ENCODE measurements at places on chromosomes 3 and 15.

GRCh38 chr15:31487811-31488436 lies 161.3 kb downstream of the KLF13 start:
- no peak for DNase-seq

- no peak for DNase-seq
These were observed 29.8 kb downstream of the CCR3 start for GRCh38 chr3:46272028-46272451.

- no peak for DNase-seq
These were observed 7.3 kb upstream of the TNFSF10 start for GRCh38 chr3:172530566-172530965.

DNA sequence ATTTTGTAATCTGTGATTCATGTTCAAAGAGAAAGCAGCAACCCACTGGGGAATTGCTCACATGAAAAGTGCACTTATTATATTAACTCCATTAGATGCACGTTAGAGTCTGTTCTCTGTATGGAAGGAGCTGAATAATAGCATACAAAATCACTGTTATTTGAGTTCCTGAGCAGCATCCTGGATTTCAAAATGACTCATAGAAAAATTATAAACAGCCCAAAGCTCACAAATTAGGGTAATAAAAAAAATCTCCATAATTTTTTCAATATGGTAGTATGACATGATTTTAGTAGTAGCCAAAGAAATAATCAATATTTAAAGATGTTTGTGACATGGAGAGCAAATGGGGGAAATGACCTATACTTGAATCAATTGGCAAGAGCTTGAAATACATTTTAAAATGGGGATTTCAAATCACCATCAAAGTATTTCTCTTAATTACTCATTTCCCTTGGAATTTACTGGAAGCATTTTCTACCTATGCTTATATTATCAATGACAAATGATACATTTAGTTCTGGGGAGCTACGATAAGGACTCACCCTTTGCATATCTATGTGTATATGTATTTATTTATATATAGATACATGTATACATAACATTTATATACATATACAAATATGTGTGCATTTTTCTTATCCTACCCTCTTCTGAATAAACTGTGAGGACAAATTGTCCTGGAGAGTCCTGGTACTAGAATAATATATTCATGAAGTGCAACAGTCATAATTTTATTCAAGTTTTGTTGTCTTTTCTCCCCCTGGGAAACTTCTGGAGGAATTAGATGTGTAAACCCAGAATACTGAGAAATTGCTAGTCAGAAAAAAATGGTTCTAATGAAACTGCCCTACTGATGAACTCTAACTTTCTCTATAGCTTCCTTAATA lies 116.3 kb downstream of the RPL22L1 start:
- DNase-seq, result no peak

DNA sequence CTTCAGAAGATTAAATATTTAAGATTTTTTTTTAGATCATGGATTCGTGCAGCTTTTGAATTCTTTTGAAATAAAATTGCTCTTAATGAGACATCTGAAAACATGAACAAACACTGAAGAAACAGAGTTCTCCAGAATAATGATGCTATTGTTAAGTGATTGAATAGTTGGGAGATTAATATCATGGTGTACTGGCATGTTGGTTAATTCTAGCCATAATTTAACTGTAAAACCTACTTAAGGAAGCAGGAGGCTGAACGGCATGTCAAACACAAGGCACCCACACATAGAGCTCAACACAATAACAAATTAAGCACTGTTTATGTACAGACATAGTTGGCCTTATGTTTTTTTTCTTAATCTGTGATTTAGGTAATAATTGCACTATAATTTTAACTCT lies 185.6 kb downstream of the RBMS3 start:
- no peak for DNase-seq

DNA sequence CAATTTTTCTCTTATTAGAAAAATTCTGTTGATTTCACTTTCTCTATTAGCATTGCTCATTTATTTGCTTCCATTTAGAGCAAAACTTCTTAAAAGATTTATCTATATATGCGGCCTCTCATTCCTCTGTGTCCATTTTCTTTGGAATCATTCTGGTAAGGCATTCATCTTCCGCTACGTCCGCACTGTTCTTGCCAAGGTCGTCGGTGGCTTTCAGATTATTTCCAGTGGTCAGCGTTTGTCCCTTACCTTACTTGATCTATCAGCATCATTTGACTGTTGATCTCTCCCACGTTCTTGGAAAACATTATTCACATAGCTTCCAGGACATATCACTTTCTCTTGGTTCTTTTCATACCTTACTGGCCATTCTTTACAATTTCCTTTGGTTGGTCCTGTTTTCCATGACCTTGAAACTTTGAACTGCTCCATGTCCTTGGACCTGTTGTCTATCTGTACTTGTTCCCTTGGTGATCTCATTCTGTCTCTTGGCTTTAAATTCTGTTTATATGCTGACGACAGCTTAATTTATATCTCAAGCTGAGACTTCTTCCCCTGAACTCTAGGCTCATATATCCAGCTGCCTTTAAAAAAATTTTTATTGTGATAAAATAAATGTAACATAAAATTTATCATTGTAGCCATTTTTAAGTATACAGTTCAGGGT lies 54.5 kb downstream of the SLMAP start:
- DNase-seq, result no peak

DNA sequence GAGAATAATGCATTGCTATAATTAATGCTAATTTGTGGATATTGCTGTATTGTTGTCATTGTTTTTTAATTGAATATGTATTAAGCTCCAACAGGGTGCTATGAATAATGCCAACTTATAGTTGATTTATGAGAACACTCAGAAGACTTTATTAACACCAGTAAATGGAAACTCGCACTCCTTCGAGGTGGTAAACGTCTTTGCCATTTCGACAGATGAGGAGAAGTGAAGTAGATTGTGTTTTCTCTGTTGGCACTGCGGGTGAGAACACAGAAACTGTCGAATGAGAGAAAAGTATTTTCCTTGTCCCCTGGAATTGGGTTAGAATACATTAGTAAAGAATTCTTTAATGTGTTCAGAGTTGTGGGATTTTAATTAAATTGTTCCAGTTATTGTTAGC lies 354.5 kb downstream of the LPP start:
- no peak for DNase-seq

GRCh38 chr3:88123526-88123925 lies 26.2 kb upstream of the C3orf38 start:
- no peak for DNase-seq

DNA sequence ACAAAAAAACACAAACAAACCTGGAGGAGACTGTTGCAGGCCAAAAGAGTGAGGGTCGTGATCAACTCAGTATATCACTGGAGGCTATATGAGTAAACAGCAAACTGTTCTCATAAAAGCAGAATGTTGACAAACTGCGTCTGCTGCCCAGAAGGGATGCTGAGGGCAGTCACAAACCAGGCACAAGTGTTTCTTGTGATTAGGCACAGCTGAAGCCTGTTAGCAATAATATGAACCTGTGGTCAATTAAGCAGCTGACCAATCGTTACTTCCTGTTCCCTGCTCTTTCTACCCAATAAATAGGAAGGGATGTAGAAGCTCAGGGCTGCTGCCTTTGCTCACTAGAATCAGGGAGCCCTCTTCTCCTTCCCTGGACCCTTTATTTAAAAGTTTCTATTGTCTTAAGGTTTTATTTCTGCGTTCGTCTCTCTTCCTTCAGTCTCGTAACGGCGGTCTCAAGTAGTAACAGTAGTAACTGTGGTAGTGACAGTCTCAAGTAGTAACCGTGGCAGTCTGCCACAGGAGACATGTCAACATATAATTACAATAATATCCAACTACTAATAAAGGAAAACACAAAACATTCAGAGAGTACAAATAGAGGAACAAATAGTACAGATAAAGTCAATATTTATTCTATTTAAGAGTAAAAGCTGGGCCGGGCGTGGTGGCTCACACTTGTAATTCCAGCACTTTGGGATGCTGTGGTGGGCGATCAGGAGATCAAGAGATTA lies 698.4 kb upstream of the CCDC54 start:
- no peak for DNase-seq

DNA sequence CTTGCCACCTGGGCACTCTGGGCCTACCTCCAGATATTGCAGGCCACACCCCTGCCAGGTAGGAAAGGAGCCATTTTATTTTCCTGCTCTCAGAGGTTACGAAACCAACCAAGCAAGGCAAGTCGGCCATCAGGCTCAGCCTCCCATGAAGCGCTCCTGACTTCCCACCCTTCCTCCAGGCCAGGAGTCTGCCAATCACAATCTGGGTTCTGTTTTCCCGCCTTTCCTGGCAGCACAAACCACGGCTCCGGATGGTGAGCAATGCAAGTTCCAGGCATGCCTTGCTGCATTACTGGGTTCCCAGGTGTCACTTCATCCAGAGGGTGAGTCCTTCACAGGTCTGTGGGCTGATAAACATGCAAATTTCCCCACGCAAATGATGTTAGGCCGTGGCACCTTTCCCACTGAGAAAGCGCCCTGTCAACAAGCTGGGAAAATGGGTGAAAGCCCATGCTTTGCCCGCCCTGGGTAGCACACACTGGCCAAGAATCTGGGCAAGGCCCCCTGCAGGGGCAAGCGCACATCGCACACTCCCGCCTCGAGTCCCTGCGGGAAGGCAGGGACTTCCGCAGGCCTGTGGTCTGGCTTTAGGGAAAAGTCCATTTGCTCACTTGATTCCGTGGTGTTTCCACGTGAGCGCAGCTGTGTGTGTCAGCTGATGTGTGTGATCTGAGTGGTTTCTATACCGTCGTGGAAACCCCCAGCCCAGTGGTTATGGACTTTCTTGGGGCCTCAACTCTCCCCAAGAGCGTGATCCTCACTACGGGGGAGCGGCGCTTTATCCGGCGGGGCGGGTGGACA lies 61.6 kb upstream of the RYK start:
- no peak for DNase-seq

- no peak for DNase-seq
These were observed 32.6 kb upstream of the NANOGP8 start for GRCh38 chr15:35117543-35118265.

DNA sequence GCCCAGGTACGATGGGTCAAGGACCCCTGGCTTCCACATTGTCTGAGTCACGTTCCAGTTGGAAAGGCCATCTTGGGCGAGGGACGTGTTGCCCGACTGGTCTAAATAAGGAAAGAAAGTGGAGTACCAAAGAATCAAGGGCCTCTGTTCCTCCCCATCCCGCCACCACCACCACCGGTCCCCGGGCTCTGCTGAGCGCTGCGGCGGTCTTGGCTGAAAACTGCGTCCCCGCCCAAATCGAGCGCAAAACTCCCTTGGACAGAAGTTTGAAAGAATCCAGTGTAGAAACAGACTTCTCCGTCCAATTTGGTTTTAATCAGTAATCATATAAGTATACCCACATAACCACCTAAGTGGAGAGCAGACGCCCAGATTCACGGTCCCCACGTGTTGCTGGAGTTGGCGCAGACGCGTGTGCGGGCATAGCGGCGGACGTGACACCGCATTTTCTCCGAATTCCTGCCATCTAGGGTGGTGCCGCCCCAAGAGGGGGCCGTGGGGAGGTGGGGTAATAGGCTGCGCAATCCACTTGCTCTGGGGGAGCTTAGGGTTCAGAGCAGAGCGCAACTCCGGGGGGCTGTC lies 243.8 kb upstream of the TOPAZ1 start:
- DNase-seq, result no peak

GRCh38 chr15:52228921-52229320 lies 37.7 kb upstream of the GNB5 start:
- DNase-seq, result no peak

GRCh38 chr15:64122936-64123351 lies 27.2 kb downstream of the SNX1 start:
- DNase-seq, result peak; percentile 76

DNA sequence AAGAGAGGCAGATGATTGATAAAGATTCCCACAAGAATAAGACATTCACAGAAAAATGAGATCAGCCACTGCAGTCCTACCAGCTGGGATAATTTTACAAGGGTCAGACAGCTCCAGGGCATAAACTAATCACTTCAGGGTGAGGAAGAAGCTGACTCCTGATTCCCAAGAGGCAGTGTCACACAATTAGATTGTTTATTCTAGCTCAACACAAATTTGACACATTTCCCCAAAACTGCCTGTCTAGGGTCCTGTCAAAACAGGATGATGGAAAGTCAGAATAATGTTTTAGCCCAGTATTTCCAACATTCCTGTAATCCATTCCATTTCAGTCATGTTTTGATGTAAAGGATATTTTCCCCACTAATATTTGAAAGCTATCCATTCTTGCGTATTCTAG lies 110.8 kb downstream of the TNIK start:
- no peak for DNase-seq

GRCh38 chr3:149619136-149619535 lies 38.7 kb downstream of the WWTR1 start:
- DNase-seq, result no peak

DNA sequence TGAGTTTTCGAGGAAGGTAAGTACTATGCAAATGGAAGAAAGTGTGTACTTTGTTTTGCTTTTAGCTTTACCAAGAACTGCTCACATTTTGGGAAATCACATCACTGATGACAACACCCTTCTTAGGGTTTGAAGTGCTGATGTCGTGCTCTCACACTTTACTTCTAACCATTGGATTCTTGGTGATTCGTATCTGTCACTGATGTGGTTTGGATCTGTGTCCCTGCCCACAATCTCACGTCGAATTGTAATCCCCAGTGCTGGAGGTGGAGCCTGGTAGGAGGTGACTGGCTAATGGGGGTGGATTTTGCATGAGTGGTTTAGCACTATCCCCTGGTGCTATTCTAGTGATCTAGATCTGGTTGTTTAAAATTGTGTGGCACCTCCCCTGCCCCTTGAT lies 75.4 kb upstream of the RGMA start:
- DNase-seq, result no peak

Measured in nucleus accumbens (tissue), 56 donors.